Activated T-cell treated with anti-CD3 and anti-CD28 coated beads, Interleukin-2, amount 50 U/mL, for 24 hours (primary cell): ENCODE measurements at places on chromosomes 16 and 17.

- DNase-seq = no peak
Measured at GRCh38 chr17:3534881-3535252, 22.7 kb downstream of the TRPV3 start.

DNA sequence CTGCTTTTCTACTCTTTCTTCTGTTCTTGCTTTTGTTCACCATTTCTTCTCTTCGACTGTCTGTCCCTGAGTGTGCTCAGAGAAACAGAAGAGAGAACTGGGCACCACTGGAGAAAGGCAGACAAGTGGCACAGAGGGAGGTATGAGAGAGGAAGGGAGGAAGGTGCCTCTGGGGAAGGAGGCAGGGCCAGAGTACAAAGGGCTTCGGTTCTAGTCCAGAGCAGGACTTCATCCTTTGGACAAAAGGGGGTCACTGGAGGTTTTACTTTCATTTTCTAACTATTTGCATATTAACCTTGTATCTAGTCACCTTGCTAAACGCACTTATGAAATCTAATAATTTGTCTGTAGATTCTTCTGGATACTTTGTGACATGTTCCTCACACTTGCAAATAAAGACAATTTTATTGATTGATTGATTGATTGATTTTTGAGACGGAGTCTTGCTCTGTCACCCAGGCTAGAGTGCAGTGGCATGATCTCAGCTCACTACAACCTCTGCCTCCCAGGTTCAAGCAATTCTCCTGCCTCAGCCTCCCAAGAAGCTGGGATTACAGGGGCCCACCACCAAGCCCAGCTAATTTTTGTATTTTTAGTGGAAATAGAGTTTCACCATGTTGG, 13.5 kb downstream of the ITGB4 start:
- no peak for DNase-seq

DNA sequence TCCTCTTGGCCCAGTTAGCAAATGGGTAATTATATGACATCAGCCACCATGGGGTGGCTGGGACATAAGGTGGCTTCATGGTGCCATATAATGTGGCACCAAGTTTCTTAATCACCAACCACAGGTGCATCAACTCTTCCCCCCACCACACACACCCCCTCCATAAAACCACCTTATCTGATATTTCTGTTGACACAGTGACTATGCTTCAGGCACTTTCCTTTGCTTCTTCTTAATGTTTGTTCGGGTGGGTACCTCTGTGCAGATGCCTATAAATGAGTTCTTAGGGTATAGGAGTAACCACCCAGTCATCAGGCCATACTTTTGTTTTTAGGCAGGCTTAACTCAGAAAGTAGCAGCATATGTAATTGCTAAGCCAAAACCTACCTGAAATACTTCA, 29.5 kb downstream of the RNF43 start:
- no peak for DNase-seq

DNA sequence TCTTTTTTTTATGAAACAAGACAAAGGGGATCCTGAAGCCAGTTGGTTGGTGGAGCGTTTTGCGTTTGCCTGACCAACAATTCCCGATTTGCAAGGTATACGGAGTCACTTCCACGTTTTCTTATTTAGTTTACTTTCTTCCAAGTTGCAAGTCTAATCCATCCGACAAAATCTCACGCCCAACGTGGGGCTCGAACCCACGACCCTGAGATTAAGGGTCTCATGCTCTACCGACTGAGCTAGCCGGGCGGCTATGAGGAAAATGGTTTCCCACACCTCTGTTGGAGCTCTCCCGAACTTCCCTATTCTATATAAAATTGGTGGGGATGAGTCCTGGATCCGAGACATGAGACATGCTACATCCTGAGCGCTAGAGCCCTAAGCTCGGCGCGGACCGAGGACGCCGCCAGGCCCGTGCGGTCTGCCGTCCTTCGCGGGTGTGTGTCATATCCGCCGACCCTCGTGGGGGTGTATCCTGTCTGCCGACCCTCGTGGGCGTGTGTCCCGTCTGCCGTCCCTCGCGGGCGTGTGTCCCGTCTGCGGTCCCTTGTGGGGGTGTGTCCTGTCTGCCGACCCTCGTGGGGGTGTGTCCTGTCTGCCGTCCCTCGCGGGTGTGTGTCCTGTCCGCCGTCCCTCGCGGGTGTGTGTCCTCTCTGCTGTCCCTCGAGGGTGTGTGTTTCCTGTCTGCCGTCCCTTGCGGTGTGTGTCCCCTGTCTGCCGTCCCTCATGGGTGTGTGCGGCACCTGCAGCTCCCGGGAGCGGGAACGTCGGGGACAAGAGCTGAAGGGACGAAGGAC, 22.6 kb downstream of the ZNF213 start:
- DNase-seq = peak; percentile 82

GRCh38 chr17:78715876-78716275, 66.2 kb downstream of the CYTH1 start:
- no peak for DNase-seq

DNA sequence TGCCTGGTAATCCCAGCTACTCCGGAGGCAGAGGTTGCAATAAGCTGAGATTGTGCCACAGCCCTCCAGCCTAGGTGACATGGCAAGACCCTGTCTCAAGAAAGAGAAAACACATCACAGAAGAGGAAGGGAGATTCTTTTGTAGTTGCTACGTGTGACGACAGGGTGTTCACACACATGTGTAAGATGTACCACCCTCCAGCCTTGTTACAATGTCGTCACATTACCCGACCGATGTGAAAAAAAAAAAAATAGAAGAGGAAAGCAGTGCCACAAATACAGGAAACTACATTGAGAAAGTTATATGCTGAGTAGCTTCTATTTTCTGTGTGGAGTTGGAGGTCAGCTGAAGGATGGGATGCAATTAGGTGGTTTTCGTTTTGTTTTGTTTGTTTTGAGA, 56.0 kb downstream of the CLUH start:
- DNase-seq = no peak

DNA sequence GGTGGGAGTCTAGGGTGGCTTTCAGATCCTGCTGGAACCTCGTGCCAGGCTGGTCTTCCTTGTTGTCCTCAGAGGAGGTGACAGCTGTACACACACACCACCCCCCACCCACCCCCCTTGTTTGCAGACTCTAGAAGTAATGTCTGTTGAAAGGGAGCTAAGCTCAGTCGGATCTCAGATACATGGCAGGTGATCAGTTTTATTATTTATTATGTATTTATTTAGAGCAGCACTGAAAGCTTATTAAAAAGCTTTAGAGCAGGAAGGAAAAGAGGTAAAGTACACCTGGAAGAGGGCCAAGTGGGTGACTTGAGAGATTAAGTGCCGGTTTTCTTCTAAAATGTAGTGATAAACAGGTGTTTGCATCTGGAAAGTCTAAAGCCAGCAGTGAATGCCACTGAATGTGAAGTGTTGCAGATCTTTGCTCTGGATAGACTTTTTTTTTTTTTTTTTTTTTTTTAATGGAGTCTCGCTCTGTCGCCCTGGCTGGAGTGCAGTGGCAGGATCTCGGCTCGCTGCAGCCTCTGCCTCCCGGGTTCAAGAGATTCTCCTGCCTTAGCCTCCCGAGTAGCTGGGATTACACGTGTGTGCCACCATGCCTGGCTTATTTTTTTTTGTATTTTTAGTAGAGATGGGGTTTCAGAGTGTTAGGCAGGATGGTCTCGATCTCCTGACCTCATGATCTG, 40.2 kb downstream of the FOXK2 start:
- no peak for DNase-seq

- no peak for DNase-seq
Measured at GRCh38 chr17:17402558-17402957, 74.2 kb upstream of the MED9 start.

GRCh38 chr16:88967830-88968588, 9.0 kb downstream of the CBFA2T3 start:
- DNase-seq = peak; percentile 49

GRCh38 chr17:48240562-48241130, 133.1 kb downstream of the SNX11 start:
- no peak for DNase-seq

DNA sequence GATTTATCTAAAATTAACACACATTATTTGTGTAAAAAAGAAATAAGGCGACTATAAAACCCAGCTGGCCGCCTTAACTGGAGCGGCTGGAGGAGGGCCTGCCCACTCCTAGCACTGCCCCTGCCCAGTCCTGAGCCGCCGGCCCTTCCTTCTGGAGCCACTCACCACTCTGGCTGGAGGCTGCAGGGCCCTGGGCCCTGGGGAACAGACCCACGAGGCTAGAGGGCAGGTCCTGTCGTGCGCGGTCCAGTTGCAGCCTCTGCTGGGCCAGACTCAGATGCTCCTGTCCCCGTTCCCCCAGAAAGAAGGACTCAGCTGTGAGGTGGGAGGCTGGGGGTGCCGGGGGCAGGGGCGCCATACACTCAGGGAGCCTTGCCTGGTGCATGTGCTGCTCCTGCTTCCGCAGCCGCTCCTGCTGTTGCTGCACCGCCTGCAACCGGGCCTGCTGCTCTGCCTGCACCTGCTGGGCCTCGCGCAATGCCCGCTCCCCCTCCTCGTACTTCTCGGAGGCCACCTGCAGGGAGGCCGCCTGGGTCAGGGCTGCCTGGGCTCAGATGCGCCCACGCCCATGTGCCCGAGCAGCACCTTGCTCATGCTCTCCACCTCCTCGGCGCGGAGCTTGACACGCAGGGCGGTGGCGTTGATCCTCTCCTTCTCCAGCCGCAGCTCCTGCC, 9.0 kb upstream of the MRPL38 start:
- DNase-seq = no peak

GRCh38 chr16:85245307-85246172, 133.3 kb upstream of the CIBAR2 start:
- DNase-seq = peak; percentile 59

- no peak for DNase-seq
Measured at GRCh38 chr17:65020284-65020683, 36.3 kb downstream of the GNA13 start.

- DNase-seq = no peak
Measured at GRCh38 chr17:43588121-43588520, 42.0 kb upstream of the ETV4 start.

DNA sequence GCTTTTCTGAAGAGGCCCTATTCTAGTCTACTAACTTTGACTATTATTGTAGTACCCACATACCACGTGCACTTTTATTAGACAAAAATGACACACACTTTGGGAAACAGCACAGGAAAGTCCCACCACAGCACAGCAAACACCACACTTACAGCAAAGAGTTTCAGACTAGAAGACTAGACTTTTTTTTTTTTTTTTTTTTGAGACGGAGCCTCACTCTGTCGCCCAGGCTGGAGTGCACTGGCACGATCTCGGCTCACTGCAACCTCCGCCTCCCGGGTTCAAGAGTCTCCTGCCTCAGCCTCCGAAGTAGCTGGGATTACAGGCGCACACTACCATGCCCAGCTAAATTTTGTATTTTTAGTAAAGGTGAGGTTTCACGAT, 20.1 kb downstream of the YWHAE start:
- DNase-seq = no peak

- DNase-seq = no peak
Measured at GRCh38 chr17:55683550-55684315, 38.9 kb downstream of the TMEM100 start.

DNA sequence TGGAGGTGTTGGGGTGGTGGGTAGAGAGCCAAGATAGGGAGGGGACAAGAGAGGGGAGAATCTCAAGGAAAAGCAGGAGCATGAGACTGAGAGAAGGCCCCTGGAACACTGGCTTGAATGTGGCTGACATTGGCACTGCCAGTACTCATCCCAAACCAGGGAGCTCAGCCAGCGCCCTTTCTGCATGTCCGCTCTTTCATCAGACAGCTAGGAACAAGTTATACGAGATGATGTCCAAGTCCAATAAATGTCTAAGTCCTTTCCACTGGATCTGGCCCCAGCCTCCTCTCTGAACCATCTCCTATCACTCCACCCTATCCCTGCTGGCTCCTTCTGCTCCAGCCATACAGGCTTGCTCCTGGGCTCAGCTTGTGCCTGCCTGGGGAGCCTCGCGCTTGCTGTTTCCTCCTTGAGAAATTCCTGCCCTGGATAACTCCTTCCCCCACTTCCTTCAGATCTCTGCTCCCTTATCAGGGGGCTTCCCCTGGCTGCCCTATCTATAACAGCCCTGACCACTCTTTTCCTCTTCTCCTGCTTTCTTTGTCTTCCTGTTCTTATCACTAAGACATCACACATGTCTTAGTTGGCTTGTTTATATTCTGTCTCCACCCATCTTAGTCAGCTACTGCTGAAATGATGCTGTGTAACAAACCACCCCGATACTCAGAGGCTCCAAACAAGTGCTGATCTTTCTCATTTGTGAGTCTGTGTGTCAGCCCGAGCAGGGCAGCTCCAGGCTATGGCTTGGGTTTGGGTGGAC, 37.1 kb upstream of the MEOX1 start:
- DNase-seq = no peak

DNA sequence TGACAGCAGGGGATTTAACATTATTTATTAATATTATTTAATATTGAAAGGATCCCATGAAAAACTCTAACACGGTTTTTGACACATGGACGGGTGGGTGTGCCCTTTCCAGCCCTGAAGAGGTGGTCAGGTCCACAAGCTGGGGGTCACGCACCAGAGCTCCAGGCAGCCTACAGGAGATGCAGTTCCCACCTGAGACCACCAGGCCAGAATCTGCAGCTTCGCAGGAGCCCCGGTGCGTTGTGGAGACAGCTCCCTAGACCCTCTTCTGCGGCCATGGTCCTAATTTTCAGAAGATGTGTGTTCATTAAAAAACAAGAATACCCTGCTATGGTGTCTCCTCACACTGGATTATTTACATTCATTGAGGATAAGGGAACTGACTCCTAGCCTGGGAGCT, 331.1 kb downstream of the C16orf95 start:
- no peak for DNase-seq

GRCh38 chr16:12329246-12329995, 352.9 kb downstream of the SNX29 start:
- DNase-seq = no peak

DNA sequence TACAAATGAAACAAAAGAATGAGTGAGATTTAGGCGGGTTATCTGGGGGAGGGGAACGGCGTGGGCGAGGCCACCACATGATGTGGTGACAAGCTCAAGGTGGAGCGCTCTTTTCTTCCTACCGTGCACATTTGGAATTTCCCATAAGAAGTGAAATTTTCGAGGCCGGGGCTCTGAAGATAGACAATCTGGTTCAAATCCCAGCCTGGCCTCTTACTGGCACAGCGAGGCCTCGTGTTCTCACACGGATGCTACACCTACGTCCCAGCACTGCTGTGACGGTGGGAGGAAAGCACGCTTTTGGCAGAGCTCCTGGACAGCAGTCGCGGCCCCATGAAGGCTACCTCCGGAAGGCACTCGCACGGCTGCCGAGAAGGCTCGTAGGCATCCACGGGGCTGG, 25.2 kb downstream of the ZDHHC7 start:
- peak; percentile 52 for DNase-seq

- DNase-seq = no peak
Measured at GRCh38 chr16:68367030-68367429, 56.2 kb downstream of the PRMT7 start.

GRCh38 chr17:36899250-36900159, 37.8 kb upstream of the LHX1 start:
- DNase-seq = no peak

DNA sequence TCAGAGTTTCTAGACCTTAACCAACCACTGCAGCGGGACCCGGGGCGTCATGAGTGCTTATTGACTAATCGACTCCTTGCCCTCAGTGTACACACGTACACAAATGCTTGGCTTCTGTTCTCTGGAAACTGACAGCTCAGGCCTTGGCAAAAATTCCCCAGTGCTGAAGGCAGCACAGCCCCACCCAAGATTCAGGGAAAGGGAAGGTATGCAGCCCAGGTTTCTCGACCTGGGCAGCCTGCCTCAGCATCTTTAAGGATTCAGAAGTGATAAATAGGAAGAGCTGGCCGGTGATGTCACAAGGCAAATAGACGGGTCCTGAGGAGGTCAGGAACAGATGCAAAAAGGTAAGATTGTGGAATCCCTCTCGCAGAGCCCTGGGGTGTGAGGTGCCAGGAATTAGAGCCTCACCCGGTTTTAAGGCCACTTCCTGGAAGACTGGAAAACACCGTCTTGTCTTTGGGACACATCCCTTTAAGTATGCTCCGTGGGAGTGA, 9.0 kb upstream of the CDH3 start:
- no peak for DNase-seq
